Activated naive CD8-positive, alpha-beta T cell treated with anti-CD3 and anti-CD28 coated beads for 36 hours (primary cell): ENCODE measurements at places on chromosomes 5 and 9. TPM values are rescaled to one million over a fixed set of nuclear protein-coding genes. Genes with fewer than 3 reads are reported as not detected.

Gene SV2C
- not detected for total RNA-seq

Gene AK8
- 0.10 TPM for total RNA-seq

DNA sequence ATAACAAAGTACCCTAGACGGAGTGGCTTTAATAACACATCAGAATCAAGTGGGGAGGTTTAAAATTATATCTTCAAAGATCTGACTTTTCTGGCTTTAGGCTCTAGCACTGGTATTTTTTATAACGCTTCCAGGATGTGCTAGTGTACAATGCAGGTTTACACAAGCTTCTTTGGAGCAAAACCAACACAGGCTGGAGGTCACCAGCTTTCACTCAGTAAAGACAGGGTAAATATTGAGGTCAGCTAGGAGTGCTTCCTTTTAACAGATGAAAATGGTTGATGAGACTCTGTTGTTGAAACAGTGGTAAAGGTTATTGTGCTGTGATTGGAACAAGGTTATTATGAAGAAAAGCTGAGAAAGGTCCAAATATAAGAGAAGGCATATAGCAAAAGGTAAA is 414.2 kb downstream of the TAF11L14 start:
- no peak for DNase-seq

- DNase-seq = no peak
Measured at GRCh38 chr9:131049829-131050715, 41.1 kb downstream of the LAMC3 start.

GRCh38 chr9:20526500-20527319 is 95.6 kb downstream of the MLLT3 start:
- DNase-seq = no peak

DNA sequence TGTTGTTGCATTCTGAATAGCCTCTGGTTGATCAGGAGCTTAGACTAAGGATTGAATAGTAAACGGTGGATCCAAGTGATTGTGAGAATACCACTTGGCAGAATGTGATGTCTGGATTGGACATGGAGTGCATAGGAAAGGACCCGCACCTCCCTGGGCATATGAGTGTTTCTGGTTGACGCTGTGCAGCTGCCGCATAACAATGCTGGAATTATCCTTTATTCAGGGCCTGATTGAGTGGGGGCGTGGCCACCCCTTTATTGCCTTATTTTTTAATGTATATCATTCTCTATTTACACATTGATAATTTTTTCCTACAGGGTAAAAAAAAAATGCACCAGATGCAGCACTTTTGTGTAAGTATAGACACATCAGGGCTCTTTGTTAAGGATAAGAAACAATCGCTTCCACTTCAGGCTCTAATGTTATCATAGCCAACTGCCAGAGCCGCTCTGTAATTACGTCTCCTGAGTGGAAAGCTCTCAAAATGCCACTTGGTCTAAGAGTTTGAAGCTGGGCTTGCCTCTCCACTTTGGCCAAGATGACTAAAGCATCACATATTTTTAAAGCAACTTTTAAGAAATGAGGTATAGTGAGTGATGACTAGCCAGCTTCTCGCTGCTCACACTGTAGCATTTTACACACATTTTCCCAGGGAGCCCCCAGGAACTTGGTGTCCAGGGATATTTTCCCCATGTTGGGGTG is 5.7 kb downstream of the FGD3 start:
- DNase-seq = no peak

GRCh38 chr5:158755221-158755620 is 344.5 kb downstream of the EBF1 start:
- DNase-seq = no peak

- no peak for DNase-seq
Measured at GRCh38 chr5:147927901-147928300, 21.6 kb upstream of the C5orf46 start.

- no peak for DNase-seq
Measured at GRCh38 chr5:149374303-149374702, 4.8 kb downstream of the IL17B start.
